ENCODE measurements at places on chromosomes 3 and 15. TPM values are rescaled to one million over a fixed set of nuclear protein-coding genes. Genes with fewer than 3 reads are reported as not detected.

DNA sequence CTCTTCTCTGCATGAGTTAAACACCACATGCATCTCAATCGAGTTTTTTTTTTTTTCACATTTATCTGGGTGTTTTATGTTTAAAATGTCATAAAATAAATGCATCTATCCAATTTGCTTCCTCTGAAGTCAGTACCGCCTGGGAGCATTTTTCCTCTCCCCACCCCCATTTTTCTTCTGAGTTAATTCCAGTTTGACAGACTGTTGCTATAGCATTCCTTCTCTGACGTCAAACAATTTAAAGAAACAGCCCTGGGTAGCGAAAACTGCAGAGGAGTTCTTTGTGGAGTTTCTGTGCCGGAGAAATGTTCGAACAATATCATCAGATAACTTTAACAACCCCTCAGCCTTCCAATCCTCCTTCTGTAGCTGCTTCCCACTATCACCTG is 900 bp upstream of the GNB4 start:
- peak; percentile 83 for DNase-seq

The SERPINI1 gene
- 1.3 TPM for polyA plus RNA-seq

GRCh38 chr3:138331143-138331894 is 1.7 kb upstream of the NME9 start:
- peak; percentile 35 for DNase-seq

GRCh38 chr3:111581403-111582119 is 13.6 kb downstream of the ZBED2 start:
- no peak for DNase-seq

DNA sequence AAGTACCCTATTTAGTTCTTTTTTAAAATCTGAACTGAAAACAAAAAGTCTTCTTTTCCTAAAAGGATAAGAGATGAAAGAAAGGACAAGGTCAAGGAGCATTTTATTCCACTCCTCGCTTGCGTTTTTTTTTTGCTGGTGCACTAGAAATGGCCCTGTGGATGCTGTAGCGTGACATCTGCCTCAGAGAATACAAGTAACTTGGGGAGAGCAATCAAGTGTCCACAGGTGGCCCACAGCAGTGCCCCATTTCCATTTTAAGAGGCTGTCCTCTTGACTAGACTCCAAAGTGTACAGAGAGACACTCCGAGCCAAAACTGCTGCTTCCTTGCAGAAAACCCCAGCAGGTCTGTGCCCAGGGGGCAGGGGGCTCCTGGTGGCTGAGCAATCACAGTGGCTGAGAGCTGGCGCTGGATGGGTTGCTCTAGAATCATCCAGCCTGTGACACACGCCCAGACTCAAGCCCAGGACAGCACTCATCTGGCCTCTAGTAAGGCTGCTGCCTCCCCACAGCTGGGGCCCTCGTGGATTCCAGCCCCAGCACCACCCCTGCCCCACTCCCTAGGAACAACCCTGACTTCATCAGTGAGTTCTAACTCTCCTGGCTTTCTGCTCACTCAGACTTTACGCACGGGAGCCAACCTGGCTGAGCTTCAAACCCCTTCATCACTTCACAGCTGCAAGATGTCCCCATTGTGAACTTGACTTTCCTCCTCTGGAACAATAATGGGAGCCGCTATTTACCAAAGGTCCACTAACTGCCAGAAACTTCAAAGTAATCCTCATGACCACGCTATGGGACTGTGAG is 71.1 kb upstream of the SPATA12 start:
- DNase-seq: no peak

DNA sequence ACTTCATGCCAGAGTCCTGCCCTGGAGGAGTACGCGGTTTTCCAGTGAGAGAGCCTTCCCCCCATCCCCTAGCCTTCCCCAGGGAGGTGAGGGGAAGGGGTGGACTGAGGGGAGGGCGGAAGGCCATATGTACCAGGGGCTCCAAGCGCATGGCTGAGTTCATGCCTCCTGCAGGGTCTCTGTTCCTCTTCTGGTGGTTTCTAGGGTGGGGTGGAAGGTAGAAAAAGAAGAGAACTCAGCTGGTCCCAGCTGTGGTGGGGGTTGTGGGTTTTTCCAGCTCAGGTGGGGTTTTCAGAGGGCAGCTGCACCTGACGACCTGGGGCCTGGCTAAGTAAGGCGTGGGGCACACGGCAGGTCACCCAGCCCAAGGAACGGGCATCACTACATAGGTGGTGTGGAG is 10.7 kb upstream of the IQSEC1 start:
- DNase-seq: no peak

The ZNF620 gene
- 0.48 TPM for polyA plus RNA-seq

The P2RY12 gene
- not detected for polyA plus RNA-seq

DNA sequence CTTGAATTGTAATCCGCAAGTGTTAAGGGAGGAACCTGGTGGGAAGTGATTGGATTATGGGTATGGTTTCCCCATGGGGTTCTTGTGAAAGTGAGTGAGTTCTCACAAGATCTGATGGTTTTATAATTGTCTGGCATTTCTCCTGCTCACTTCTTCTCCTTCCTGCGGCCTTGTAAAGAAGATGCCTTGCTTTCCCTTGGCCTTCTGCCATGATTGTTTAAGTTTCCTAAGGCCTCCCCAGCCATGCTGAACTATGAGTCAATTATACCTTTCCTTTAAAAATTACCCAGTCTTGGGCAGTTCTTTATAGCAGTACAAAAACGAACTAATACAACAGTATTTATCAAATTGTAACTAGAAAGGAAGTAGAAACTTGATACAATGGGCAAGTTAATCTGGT is 31.9 kb downstream of the IFT57 start:
- no peak for DNase-seq

- DNase-seq: no peak
Measured at GRCh38 chr3:45753095-45753494, 43.2 kb downstream of the SLC6A20 start.

DNA sequence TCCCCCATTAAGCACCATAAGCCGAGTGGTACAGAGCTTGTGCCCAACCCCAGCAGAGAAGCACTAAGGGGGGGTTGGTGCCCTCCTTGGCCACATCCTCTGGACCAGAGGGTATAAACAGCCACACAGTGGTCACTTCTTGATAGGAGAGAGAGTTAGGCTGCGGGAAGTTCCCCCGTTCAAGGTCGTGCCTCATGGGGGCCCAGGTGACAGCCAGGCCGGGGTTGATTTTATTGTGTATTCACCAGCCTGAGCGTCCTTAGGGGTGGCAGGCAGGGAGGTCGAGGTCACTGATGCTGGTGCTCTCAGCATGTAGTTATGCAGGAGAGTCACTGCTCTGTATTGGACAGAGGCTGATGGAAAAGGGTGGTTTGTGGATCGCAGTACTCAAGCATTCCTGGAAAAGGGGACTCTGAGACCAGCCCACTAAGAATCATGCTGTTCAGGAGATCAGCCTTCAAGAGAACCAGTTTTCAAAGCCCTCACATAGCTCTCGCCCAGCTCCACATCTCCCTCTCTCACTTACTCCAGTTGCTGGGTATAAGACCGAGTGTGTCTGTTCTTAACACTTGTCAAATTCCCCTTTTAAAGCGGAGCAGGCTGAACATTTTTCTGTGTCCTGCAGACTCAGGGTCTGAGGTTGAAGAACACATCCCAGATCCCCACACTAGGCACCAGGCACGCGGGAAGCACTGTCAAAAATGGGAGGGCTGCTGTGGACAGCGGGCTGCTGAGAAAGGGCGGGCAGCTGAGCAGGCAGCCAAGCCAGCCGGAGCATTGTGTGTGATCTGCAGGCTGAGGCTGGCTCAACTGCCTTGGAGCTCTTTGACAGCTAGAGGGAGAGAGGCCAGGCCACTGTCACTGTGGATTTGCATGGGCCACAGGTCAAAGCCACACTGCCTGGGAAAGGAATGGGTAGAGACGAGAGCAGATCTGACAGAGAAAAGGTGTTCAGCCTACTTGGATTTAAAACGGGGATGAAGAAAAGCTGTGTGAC is 279.3 kb upstream of the LRRFIP2 start:
- no peak for DNase-seq

GRCh38 chr15:99997112-99997651 is 263.9 kb upstream of the LYSMD4 start:
- no peak for DNase-seq

- peak; percentile 97 for DNase-seq
Measured at GRCh38 chr3:29280404-29281093, at the start of gene RBMS3. RBMS3 (plus strand) TSS chr3:29281071.

The FSD2 gene
- polyA plus RNA-seq: not detected

- DNase-seq: no peak
Measured at GRCh38 chr15:81087066-81087465, 47.0 kb upstream of the CFAP161 start.

- no peak for DNase-seq
Measured at GRCh38 chr3:127238602-127239001, 45.7 kb downstream of the PRR23E start.

DNA sequence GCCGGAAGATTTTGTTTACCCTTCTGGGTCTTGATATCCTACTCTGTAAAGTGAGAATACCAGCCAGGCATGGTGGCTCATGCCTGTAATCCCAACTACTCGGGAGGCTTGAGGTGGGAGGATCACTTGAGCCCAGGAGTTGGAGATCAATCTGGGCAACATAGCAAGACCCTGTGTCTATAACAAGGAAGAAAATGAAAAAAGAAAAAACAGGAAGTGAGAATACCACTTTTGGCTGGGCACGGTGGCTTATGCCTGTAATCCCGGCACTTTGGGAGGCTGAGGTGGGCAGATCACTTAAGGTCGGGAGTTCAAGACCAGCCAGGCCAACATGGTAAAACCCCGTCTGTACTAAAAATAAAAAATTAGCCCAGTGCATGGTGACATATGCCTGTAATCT is 36.9 kb downstream of the SFMBT1 start:
- DNase-seq: no peak

GRCh38 chr15:25346371-25346770 is 92.5 kb downstream of the UBE3A start:
- no peak for DNase-seq

The CHRNB4 gene
- polyA plus RNA-seq: not detected

The MME gene
- polyA plus RNA-seq: 11.7 TPM

The SNRPN gene
- 121 TPM for polyA plus RNA-seq

DNA sequence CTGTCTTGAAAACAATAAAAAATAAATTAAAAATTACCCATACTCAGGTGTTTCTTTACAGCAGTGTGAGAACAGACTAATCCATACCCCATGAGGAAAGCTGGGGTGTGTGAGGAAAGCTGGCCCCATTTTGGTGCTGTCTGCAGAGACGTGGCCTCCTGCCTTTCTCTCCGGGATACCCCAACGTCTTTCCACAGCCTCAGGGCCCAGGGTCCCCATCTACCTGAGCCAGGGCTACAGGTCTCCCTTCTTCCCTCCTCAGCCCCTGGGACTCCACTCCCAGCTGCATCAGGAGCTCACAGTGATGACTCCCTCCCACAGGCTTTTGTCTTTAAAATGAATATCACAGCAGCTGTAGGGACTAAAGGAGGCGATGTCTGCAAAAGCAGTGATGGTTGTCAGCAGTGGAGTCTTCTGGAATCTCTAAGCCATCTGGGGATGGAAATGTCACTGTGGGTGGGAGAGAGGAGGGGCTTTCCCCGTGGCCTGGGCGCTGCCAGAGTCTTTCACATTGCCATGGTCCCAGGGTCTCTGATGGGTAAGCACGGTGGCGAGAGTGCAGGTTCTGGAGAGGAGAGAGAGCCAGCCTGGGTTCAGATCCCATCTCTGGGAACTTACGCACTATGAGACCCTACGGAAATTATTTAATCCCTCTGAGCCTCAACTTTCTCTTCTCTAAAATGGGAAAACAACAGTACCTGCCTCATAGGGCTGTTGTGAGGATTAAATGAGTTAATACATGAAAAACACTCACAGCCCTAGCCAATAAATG is 259.3 kb downstream of the PLCL2 start:
- DNase-seq: no peak

The ONECUT1 gene
- polyA plus RNA-seq: not detected

DNA sequence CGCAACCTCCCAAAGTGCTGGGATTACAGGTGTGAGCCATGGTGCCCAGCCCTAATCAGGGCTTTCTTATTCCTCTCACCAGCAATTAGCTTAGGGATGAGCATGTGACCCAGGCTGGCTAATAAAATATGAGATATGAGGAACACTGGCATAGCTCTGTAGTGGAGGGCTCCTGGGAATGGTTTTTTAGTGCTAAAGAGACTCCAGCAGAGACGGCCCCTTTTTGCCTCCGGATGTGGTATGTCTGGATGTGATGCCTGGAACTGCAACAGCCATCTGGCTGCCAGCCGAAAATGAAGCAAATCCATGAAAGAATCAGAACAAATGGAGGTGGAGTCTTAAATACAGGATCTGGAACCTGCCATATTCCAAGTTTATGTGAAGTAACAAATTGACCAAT is 69.1 kb upstream of the MAGI1 start:
- DNase-seq: peak; percentile 50

Data from IMR-90 (cell line).